ENCODE measurements at places on chromosomes 7 and 10.

GRCh38 chr7:53350241-53350640 lies 314.8 kb downstream of the POM121L12 start:
- no peak for DNase-seq

DNA sequence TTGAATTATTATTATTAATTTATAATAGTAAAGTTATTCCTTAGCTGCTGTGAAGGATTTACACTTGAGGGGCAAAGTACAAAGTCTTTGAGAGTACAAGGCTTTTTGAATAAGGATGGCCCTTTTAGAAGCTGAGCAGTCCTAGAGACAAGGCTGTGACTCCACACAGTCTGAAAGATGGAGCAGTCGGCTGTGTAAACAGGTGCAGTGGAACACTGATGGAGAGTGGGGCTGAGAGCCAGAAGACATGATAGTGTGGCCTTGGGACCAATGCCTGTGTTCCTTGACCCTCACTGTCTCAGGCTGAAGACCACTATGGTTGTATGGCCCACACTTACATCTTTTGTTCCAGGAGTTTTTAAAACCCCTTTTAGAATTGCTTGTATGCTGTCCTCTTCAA lies 311.2 kb upstream of the PHF14 start:
- no peak for DNase-seq

DNA sequence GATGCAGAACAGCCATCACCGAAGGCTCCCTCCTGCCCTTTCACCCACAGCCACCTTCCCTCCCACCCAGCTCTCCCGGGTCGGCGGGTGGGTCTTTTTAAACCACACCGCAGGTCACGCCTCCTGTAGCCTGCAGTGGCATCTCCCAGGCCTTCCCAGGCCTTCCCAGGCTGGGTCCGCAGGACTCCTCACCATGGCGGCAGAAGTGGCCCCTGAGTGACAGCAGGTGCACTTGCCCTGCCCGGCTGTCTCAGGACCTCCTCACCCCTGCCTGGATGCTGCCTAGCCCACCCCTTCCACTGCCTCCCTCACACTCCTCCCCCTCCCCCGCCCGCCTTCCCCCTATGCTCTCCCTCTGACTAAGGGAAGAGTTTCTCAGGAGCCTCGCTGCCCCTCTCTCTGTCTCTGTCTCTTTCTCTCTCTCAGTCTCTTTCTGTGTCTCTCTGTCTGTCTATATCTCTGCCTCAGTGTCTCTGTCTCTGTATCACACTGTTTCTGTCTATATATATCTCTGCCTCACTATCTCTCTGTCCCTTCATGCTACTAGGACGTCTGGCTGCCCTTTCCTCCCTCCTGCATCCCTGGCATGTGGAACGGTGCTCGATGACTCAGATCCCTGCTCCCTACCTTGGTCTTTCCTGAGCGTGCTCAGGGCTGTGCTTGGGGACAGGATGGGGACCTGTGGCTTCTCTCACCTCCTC lies 57.5 kb downstream of the GLRX3 start:
- DNase-seq = no peak

DNA sequence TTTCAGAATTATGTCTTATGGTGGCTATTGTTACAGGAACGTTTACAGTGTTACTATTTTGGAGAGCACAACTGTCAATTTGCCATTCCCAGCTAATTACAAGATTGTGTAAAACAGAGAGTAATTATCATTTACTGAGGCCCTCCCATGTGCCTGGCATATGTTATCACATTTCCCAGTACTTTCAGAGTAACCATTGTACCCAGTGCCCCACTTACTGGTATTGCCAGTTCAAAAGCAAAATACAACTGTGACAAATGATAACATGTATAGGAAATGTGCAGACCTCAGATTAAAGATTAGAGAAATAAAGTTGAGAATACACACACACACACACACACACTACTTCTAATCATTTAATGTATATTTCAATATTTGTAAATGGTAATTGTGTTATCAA lies 572.5 kb downstream of the POM121L12 start:
- no peak for DNase-seq

- no peak for DNase-seq
These were observed 18.8 kb downstream of the VSIR start for GRCh38 chr10:71754562-71754961.
